ENCODE measurements at places on chromosomes 16 and 17.

- no peak for DNase-seq
Observed at GRCh38 chr16:13103831-13104530, 202.6 kb downstream of the SHISA9 start.

GRCh38 chr16:6957681-6958080 is 375.0 kb upstream of the RBFOX1 start:
- no peak for DNase-seq

- DNase-seq: no peak
Observed at GRCh38 chr16:4094127-4094773, 22.0 kb downstream of the ADCY9 start.

GRCh38 chr17:68310152-68310551 is 18.9 kb downstream of the ARSG start:
- DNase-seq: no peak

GRCh38 chr17:41992576-41992975 is 24.7 kb downstream of the DNAJC7 start:
- DNase-seq: no peak

DNA sequence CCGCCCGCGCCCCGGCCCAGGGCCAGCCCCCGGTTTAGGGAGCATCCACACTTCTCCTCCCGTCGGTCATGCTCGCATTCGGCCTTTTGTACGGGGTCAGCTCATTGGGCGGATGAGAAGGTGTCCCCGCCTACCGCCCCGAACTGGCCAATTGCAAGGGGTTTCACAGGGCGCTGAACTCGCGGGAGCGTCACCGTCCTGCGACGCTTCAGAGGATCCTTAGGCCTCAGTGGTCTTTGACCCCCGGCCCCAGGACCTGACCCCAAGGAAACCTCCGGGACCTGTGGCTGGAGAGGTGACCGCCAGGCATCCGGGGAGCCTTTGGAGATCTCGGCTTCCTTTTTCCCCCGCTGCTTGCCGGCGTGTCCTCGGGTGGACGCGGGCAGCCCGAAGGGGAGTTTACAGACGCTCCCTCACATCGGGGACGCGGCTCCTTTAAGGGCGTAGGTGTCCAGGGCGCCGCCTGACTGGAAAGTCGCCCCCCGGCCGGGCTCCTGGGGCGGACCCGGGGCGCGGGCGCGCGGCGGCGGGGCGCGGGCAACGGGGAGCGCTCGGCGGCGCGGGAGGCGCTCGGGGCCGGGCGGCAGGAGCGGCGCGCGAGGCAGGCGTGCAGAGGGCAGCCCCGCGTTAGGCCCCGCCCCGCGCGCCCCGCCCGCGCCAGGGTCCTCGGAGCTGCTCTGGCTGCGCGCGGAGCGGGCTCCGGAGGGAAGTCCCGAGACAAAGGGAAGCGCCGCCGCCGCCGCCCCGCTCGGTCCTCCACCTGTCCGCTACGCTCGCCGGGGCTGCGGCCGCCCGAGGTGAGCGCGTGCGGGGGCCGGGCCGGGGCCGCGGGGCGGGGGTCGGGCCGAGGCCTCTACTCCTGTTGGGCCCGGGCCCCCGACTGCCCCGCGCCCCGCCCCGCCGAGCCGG is at the start of gene UBE2I:
TSS of gene UBE2I (plus strand) at position 660 of the 909 bp plus-strand sequence. CDS start 4,395 bp downstream, outside the sequence.
- DNase-seq: peak; percentile 97

GRCh38 chr17:21297597-21297996 is 13.1 kb downstream of the MAP2K3 start:
- no peak for DNase-seq

- DNase-seq: no peak
Observed at GRCh38 chr17:59331929-59332748, 684 bp downstream of the YPEL2 start.

DNA sequence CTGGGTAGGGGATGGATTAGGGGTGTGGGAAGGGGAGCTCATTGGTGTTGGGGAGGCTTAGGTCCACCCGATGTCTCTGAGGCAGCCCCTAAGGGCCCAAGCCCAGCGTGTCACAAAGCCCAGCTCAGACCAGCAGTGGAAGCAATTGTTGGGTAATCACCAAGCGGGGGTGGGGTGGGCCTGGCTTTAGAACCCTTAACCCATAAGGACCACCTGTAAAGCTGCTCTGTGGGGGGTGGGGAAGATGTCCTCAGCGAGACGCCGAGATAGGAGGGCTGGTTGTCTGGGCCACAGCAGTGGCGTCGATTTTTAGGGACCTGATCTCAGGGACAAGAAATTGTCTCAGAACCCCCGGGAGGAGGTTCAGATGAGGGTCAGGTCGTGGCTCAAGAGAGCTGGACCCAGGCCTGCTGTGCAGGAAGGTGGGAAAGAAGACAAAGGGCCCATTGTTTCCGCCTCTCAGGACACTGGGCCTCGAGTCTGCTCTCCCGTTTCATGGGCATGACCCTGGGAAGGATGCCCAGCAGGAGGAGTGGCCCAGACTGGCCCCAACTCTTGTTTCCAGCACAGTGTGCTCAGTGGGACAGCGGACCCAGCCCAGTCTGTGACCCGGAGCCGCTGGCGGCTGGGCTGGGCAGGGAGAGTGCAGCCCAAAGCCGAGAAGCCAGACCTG is 15.9 kb downstream of the ST6GALNAC2 start:
- DNase-seq: no peak

GRCh38 chr16:68564382-68564985 is 25.4 kb downstream of the ZFP90 start:
- no peak for DNase-seq

GRCh38 chr16:85638695-85639409 is 25.7 kb downstream of the GSE1 start:
- no peak for DNase-seq

DNA sequence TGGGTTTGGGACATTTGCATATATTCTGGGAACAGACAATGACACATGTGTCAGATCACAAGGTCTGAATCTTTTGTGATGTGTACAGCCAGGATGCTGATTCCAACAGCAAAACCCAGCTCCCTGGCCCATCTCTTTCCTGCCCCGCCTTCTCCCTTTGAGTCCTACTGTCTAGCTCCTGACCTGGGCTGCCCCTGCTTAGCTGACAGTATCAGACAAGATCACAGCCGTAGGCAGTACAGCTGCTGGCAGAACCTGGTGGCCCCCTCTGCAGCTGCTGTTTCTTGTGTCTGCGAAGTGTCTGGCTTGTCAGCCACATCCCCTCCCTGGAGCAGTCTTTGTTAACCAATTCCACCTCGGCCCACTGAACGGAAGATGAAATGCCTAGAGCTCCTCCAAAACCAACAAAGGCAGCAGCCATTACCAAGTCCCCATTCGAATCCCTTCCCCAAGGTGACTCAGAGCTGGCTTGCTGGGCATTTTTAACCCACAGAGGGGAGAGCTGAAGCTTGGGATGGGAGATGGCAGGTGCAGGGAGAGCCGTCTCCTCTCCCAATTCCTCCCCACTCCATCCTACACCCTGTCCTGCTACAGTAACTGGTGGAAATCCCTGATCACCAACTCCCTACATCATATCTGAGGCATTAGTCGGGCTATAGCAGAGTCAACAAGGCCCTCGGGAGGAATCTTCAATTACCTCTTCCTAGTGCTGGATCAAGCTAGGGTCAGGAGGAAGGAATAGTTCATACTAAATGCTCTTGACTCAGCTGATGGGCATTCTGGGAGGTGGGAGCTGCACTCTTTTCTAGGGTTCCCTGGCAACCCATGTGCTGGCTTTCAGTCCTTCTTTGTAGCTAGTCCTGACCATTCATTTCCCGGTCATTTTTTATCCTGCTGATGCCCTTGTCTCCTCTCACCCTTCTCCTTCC is 5.8 kb downstream of the PIPOX start:
- no peak for DNase-seq

DNA sequence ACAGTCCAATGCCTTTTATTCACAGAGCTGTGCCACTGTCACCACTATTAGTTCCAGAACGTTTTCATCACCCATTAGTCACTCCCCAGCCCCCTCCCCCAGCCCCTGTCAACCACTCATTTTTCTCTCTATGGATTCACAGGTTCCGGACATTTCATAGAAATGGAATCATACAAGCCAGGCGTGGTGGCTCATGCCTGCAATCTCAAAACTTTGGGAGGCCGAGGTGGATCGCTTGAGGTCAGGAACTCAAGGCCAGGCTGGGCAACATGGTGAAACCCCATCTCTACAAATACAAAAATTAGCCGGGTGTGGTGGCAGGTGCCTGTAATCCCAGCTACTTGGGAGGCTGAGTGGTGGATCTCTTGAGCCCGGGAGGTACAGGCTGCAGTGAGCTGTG is 759 bp upstream of the PAM16 start:
- no peak for DNase-seq

GRCh38 chr17:15171167-15172047 is 93.7 kb downstream of the PMP22 start:
- no peak for DNase-seq

DNA sequence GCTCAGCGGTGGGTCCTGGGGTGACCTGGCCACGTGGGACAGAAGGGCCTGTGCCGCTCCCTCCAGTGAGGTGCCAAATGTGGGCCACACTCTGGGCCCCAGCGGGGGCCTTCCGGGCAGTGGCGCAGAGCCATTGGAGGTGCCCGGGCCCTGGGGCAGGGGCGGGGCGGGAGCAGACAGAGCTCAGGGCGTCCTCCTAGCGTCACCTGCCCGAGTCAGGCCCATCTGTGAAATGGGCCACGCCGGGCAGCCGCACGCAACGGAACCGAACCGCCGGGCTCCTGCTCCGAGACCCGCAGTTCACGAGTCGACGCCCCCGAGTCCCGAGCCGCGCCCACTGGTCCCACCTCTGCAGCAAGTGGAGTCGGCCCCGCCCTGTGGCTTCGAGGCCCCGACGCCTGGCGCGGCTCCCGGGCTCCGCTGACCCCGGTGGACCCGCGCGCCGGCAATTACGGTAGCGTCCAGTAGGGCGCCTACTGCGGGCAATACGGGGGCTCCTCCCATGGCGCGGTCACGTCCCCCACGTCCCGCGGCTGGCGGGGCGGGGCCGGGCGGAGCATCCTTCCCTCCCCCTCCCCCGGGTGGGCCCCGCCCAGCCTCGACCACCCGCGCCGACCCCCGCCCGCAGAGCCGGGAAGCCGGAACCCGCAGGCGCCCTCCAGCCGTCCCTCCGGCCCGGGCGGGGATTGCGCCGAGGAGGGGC is 1.9 kb downstream of the SLC16A3 start:
- no peak for DNase-seq

GRCh38 chr17:36132421-36132831 is 28.8 kb downstream of the CCL4 start:
- no peak for DNase-seq
